ENCODE measurements at places on chromosomes 16 and 17.

GRCh38 chr16:55263271-55264250 lies 60.4 kb upstream of the IRX6 start:
- H3K27me3 ChIP-seq, result peaks cover 1% of the 10 kb centered on the region
- no peak for DNase-seq
- no peaks in the 10 kb centered on the region for H3K36me3 ChIP-seq
- no peaks in the 10 kb centered on the region for H3K4me1 ChIP-seq

GRCh38 chr17:9788601-9789000 lies 2.8 kb downstream of the DHRS7C start:
- peaks cover 6% of the 10 kb centered on the region for H3K27me3 ChIP-seq
- no peaks in the 10 kb centered on the region for H3K36me3 ChIP-seq
- H3K4me1 ChIP-seq, result no peaks in the 10 kb centered on the region
- no peak overlapping the region for H3K4me3 ChIP-seq
- no peak overlapping the region for H3K27ac ChIP-seq

DNA sequence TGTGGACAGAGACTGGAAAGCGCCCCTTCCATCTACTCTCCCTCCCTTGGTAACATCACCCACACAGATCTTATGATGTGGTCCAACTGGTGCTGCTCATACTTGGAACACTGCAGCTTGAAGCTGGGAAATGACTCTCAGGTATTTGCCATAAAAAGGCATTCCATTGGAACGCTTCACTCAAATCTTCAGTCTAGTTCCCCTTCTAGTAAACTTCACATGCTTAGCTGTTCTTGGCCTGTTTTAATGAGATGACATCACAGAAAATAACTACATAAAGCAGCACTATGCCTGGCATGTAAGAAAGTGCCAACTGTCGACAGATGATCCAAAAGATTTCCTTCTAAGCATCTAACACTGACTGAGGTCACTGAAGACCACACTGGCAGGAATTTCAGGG lies 9.3 kb downstream of the ZNF263 start:
- H3K4me1 ChIP-seq, result no peaks in the 10 kb centered on the region

GRCh38 chr17:30165147-30165546 lies 48.5 kb downstream of the NSRP1 start:
- peak overlapping the region; percentile 6 for H3K4me3 ChIP-seq
- H3K27ac ChIP-seq, result peak overlapping the region; percentile 41
- peaks cover 23% of the 10 kb centered on the region for H3K36me3 ChIP-seq
- H3K4me1 ChIP-seq, result peaks cover 20% of the 10 kb centered on the region
- no peak for DNase-seq

DNA sequence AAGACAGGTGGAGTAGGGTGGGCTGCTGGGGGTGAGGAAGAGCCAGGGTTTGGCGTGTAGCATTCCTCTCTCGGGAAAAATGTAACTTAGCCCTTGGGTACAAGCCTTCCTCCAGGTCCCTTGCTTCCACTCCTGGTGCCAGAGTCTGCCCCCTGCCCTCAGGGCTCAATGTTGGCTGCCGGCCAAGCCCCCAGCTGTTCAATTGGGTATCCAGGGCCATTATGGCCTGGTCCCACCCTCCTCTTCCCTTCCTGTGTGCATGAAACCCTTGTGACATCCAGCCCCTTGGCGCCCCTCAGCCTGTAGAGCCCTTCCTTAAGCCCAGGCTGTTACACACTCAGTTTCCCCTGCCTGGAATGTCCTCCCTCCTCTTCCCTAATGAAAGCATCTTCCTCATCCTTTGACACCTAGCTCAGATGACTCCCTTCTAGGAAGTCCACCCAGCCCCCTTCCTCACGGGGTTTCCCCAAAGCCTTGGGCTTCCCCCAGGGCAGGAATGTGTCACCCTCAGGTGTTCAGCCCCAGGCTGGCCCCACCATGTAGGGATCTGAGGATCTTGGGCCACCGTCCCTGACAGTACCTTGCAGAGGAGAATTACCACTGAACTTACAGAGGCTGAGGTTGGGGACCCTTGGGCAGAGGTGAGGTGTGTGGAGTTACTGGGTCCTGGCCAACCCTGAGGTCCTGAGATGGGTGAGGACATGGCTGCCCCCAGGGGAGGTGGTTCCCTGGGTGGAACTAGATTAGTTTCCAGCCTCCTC lies 30.0 kb downstream of the B9D1 start:
- no peak overlapping the region for H3K27ac ChIP-seq
- H3K27me3 ChIP-seq, result peaks cover 3% of the 10 kb centered on the region
- no peak overlapping the region for H3K4me3 ChIP-seq
- H3K4me1 ChIP-seq, result peaks cover 11% of the 10 kb centered on the region
- peaks cover 5% of the 10 kb centered on the region for H3K36me3 ChIP-seq
- no peak for DNase-seq

GRCh38 chr17:78895322-78895721 lies 7.7 kb downstream of the CEP295NL start:
- H3K4me3 ChIP-seq, result no peak overlapping the region
- peak overlapping the region; percentile 28 for H3K27ac ChIP-seq
- no peak for DNase-seq
- H3K27me3 ChIP-seq, result no peaks in the 10 kb centered on the region
- H3K4me1 ChIP-seq, result peaks cover 29% of the 10 kb centered on the region

DNA sequence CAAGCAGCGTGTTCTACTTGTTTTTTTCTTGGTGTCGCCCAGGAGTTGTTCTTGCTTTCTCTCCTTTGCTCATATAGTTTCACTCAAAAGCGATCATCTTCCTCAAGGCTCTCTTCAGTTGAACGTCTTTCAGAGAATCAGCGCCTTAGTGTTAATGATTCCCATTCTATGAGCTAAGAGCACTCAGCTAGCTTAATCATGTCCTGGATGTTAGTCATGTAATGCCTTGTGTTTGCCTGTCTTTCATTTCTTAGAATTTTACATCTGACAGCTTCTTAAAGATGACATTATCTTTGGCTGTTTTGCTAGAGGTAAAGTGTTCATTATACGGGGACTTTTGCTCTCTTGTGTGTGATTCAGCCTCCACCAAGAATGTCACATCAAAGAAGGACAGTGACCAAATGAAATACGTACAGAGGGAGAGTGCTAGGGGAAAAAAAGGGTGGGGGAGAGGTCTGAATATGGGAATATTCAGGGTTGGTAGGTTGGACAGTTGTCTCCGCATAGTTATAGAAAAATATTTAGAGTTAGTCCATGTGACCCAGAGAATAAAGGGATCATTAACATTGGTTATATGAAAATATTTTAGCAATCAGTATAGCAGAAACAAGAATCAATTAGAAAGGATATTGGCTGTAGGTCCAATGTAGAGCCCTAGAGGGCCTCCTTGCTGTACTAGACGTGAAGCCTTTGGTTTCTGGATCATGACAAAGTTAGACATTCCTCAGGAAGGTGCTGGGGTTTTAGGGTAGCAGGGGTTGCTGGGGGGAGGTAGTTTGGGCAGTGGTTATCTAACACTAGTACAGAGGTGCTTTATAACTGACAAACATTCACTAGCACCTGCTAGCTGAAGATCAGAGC lies 31.9 kb upstream of the ANKFN1 start:
- no peaks in the 10 kb centered on the region for H3K4me1 ChIP-seq
- no peak overlapping the region for H3K27ac ChIP-seq
- H3K4me3 ChIP-seq, result no peak overlapping the region
- no peaks in the 10 kb centered on the region for H3K36me3 ChIP-seq
- DNase-seq, result no peak
- peaks cover 7% of the 10 kb centered on the region for H3K27me3 ChIP-seq

GRCh38 chr16:68999114-68999513 lies 106.3 kb upstream of the HAS3 start:
- H3K4me3 ChIP-seq, result no peak overlapping the region
- H3K27me3 ChIP-seq, result no peaks in the 10 kb centered on the region
- DNase-seq, result no peak

- H3K4me1 ChIP-seq, result peaks cover 12% of the 10 kb centered on the region
- no peak for DNase-seq
- no peak overlapping the region for H3K27ac ChIP-seq
Measured at GRCh38 chr16:75491876-75492275, 3.4 kb downstream of the CHST6 start.
